ENCODE measurements at places on chromosomes 3 and 15. TPM values are rescaled to one million over a fixed set of nuclear protein-coding genes. Genes with fewer than 3 reads are reported as not detected.

Gene FBLN2
- total RNA-seq = 23.0 TPM

Gene DGKG
- 2.5 TPM for total RNA-seq

Gene CPN2
- not detected for total RNA-seq

Gene ST8SIA2
- total RNA-seq = 0.27 TPM
